Esophagus squamous epithelium (tissue), 5 donors: ENCODE measurements at places on chromosomes 2 and 18. TPM values are rescaled to one million over a fixed set of nuclear protein-coding genes. Genes with fewer than 3 reads are reported as not detected.

DNA sequence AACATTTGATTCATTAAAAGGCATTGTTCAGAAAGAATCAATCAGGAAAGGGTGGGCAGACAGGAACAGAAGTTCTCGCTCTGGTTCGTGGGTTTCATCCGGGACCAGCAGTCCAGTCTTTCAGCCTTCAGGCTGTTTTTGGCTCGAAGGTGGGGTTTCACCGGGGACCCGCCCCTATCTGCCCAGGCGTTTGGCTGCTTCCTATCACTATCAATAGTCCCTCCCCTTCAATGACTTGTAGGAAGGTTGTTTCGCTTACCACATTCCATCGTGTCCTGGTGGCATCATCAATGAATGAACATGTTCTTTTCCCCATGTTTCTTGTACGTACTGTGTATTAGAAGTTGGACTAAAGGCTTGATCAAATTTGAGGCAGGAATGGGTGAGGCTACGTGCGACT lies 130.3 kb downstream of the NEDD4L start:
- no peak for DNase-seq

The CHRND gene
- not detected for total RNA-seq

GRCh38 chr2:81196383-81196851 lies 891.9 kb upstream of the LRRTM1 start:
- DNase-seq = no peak

GRCh38 chr2:38330754-38331153 lies 46.3 kb downstream of the ATL2 start:
- no peak for DNase-seq

DNA sequence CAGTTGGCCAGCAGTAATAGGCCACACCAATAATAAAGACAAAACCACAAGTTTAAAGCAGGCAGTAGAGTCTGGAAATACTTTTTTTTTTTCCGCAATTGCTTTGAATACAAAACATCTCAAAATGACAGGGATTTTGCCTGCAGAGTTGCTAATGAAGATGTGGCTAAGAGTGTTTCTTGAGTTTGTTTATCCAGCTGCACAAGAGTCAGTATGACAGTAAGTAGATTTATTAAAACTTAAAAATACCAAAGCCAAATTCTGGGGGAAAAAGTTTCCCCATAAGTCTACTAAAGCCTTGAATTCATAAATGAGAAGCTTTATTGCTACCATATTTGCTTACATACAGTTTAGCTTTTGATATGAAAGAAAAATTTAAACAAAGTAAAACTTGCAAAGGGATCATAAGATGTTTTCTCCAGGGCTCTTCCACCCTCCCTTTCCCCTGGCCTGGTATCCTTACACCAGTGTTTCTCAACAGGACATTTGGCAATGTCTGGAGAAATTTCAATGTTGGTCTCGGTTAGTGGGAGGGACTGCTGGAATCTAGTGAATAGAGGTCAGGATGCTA lies 3.9 kb upstream of the DSEL start:
- DNase-seq = no peak

GRCh38 chr2:114160263-114160981 lies 270.5 kb downstream of the ACTR3 start:
- DNase-seq = no peak

- DNase-seq = no peak
Observed at GRCh38 chr2:151361674-151362370, 4.4 kb downstream of the TNFAIP6 start.

The CYRIA gene
- 2.3 TPM for total RNA-seq

The SIX3 gene
- total RNA-seq = not detected
